ENCODE measurements at places on chromosomes 3 and 15.

DNA sequence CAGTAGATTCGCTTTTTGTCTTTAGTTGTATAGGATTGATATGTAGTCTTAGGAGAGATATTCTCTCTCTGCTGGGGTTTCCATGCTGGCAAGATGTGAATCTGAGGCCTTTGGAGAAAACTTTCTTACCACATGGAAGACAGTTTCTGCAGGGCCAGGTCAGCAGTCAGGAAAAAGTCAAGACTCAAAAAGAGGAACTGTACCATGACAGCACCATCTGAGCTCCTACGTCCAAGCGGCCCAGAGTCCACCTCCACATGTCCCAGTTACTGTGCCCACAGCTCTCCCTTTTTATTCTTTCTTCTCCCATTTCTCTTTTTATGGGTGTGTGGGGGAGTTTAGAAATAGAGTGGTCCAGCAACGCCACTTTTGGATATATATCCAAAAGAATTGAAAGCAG, 172.0 kb downstream of the MTHFS start:
- no peak for DNase-seq

GRCh38 chr3:105499961-105500360, 133.3 kb downstream of the ALCAM start:
- no peak for DNase-seq

- no peak for DNase-seq
Measured at GRCh38 chr3:5520237-5520636, 332.7 kb downstream of the EDEM1 start.

DNA sequence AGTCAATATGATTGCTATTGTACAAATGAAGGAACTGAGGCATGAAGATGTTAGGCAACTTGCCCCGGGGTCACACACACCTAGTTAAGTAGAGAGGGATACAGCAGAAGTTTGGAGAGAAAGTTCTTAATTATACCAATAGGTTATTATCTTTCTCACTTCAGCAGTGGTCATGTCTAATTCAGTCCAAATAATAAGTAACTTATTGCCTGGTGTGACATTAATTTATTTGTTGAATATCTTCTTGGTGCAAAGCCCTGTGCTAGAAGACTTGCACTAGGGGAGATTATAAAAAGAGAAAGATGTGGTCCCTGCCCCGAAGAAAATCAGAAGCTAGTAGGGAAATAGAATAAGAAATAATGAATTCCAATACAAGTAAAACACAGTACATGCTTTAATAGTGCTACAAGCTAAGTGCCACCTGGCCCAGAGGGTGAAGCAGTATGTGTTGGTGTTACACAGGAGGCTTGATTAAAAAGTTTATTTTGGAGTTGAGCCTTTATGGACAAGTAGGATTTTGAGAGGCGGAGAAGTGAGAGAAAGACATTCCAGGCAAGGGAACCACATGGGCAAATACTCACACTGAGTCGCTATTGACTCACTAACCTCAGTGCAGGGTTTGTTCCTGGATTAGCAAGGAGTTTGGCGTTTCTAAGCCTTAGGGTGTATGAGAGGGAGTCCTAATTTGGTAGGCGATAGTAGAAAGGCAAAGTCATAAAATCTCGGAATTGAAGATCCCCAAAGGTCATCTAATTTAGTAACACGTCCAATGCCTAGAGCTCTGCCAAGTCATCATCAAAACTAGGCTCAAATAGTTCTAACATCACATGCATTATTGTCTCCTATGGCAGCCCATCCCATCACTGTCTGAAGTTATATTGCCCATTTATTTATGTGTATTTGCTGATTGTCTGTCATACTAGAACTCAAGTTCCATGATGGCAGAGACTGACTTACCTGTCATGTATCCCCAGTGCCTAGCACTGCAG, 19.2 kb upstream of the GSK3B start:
- DNase-seq = no peak

GRCh38 chr3:185793381-185793780, 31.5 kb downstream of the IGF2BP2 start:
- no peak for DNase-seq

- no peak for DNase-seq
Measured at GRCh38 chr15:33934396-33934795, 33.9 kb upstream of the CHRM5 start.

DNA sequence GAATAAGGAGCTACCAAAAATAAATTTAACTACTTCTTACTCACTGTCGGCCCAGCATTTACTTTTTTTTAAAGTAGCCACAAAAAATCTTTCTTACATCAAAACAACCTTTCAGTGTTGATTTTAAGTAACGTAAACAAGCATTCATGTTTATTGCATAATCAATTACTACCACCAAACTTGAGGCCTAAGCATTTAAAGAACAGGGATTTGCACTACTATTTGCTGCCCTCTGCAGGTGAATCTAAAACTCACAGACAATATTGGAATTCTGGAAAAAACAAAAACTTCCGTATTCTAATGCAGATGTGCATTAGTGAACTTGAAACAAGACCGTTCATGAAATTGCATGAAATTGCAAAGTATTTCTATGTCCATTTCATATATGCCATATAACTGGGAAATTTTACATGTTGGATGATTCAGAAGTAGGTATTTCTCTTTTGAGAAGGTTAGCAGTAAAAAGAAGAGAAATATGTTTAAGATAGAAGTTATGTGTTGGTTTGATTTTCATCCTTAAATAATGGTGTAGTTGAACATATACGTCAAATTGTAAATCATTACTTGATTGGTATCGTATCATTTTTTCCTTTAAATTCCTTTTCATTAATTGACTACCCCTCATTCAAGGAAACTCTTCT, 55.6 kb downstream of the CGGBP1 start:
- DNase-seq = no peak

GRCh38 chr3:39407259-39407629, 724 bp downstream of the RPSA start:
- DNase-seq = no peak

DNA sequence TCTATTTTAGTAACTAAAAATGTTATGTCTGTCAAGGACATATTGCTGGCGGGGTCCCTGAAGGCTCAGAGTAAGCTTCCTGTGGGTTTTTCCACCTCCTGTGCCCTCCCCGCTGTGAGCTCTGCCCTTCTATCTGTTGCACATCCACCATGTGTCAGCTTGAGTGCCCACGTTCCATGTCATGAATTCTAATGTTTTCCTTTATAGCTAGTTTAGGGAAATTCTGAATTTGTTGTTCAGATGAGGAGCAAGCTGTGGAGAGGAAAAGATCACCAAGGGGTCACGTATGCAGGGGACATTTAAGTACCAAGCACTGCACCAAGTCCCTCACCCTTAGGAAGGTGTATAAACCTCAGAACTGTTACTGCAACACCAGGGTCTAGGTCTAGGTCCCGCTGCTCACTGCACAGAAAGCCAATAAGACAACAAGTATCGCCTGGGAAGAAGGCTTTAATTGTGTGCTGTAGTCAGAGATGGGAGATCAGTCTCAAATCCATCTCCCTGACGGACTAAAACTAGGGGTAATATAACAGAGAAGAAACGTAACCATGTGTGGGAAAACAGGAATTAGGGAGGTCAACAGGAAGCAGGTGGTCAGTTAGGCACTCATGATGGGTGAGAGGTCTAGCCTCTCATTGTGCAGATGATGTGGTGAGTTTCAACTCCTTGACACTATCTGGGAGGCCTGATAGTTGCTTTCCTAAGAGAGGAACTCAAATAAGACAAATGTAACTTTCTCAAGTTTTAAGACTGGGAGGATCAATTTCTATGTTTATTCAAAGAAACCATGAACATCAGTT, 9.7 kb downstream of the GP9 start:
- no peak for DNase-seq

GRCh38 chr3:116265320-116265695, 180.0 kb downstream of the LSAMP start:
- no peak for DNase-seq

GRCh38 chr3:18765161-18765560, 340.0 kb upstream of the SATB1 start:
- no peak for DNase-seq

GRCh38 chr3:141576744-141577052, 89.9 kb downstream of the RASA2 start:
- no peak for DNase-seq

GRCh38 chr3:100400419-100400779, 490 bp downstream of the TOMM70 start:
- peak; percentile 17 for DNase-seq

- peak; percentile 68 for DNase-seq
Measured at GRCh38 chr3:66407611-66408218, 93.1 kb downstream of the LRIG1 start.

GRCh38 chr3:170852324-170852723, 17.7 kb downstream of the RPL22L1 start:
- DNase-seq = no peak

- DNase-seq = no peak
Measured at GRCh38 chr3:180284331-180285110, 247.8 kb upstream of the PEX5L start.

- DNase-seq = no peak
Measured at GRCh38 chr3:44584646-44585501, at the start of gene ZNF660. TSS of gene ZNF660 (plus strand) at chr3:44584964. CDS start at chr3:44594194, 9,230 bp downstream.

- DNase-seq = no peak
Measured at GRCh38 chr15:62297933-62298332, 132.8 kb upstream of the C2CD4B start.

- DNase-seq = no peak
Measured at GRCh38 chr3:27509376-27509775, 25.2 kb upstream of the SLC4A7 start.

- DNase-seq = no peak
Measured at GRCh38 chr3:181431748-181432147, 280.0 kb upstream of the SOX2 start.

DNA sequence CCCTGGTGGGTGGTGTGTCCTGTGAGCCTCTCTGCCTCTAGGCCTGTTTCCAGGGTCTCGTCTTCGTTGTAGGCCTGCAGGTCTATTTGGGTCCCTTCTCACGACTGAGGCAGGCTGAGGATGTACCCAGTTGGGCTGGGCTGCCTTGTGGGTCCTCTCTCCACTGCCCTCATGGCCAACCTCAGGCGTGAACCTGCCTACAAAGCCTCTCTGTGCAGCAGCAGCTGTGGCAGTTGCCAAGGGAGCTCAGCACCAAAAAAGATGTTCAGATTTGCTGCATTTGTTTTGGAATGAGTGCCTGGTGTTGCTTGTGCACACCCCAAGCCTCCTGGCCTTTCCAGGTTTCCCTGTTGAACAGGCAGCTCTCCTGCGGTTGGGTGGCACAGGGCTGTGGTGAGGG, 13.4 kb downstream of the KLF13 start:
- DNase-seq = no peak

DNA sequence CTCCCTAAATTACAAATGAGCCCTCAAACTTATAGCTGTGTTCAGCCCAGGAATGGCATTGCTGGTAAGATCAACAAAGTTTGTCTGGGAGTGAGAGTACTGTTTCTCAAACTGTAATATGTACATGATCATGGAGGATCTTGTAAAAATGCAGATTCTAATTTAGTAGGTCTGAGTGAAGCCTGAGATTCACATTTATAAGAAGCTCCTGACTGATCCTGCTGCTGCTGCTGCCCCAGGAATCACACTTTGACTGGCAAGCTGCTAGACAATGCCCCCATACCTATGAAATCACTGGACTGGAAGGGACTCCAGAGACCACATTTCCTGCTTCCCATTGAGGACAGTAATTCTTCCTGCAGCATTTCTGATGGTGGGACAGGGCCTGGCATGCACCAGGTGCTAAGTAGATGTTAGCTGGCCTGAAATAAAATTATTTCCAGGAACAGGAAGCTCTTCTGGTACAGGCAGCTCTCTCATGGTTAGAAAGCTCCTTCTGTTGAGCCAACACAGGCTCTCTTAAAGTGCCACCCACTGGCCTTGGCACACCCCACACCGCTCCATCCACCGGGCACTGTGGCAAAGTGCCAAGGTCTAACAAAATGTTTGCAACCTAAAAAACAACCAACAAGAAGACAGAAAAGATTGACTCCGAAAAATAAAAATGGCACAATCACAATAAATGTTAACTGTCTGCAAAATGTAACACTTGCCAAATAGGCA, 36.7 kb upstream of the ZNF710 start:
- DNase-seq = no peak

GRCh38 chr15:68469162-68470048, 37.4 kb upstream of the ITGA11 start:
- DNase-seq = no peak

- no peak for DNase-seq
Measured at GRCh38 chr3:195260280-195260905, 10.6 kb downstream of the XXYLT1 start.
